ENCODE measurements at places on chromosomes 11 and 22.

- no peak for DNase-seq
Measured at GRCh38 chr11:46363031-46363407, 15.8 kb downstream of the DGKZ start.

DNA sequence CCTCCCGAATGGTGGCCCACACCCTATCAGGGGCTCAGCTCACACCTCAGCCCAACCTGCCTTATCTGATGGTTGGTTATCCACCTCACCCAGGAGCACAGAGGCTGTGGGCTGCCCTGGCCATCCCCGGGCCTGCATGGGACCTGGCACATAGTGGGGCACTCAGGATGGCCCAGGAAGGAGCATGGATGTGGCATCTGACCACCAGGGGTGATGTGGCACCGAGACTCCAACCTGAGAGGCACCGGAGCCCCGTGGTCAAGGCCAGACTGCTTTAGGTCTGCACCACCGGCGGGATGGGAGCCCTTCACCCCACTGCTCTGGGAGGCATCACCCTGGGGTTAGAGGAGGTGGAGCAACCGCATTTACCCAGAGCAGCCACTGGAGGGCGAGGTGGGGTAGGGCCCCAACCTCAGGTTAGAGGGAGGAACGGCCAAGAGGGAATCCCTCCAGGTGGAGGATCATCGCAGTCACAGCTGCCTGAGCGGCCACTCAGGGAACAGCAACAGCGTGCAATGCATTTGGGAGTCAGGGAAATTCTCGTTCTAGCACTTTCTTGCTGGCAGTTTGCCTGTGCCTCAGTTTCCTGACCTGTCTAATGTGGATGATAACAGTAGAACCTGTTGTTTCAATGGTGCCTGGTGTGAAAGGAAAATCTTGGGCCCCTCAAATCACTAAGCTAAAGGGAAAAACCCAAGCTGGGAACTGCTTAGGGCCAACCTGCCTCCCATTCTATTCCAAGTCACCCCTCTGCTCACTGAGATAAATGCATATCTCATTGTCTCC is 52.9 kb upstream of the CARS1 start:
- peak; percentile 18 for DNase-seq

GRCh38 chr11:75924966-75925784 is 110.2 kb downstream of the UVRAG start:
- DNase-seq, result no peak

DNA sequence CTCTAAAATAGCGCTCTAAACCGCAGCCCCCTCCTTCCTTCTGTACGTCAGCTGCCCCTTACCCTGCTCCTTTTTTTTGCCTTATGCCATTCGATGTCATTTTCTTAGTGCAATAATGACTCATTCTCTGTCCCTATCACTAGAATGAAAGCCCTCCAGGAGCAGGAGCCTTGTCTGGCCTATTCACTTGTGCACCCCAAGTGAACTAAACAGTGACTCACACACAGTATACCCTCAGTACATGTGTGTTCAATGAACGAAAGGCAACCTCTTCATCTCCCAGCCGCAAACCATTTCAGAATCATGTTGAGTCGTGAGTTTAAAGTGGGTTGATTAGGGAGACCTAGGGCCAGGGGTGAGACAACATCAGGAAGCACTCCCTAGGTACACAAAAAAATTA is 50.7 kb upstream of the SPATA19 start:
- no peak for DNase-seq

DNA sequence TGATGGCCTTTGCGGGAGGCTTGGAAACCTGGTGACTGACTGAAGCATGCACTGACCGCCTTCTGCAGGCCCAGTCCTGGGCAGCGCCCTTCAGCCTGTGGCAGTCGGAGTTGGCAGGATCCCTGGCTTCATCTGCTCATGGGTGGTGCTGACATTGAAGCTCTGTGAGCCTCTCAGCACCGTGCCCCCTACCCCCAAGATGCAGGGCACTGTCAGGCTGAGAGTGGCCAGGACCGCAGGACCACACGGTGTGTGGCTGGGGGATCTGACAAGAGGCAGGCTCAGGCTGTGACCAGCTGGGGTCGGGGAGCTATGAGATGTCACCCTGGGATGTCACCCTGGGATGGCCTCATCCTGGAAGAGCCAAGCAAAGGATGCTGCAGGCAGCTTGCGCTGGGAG is 32.7 kb downstream of the TBC1D22A start:
- DNase-seq, result no peak

DNA sequence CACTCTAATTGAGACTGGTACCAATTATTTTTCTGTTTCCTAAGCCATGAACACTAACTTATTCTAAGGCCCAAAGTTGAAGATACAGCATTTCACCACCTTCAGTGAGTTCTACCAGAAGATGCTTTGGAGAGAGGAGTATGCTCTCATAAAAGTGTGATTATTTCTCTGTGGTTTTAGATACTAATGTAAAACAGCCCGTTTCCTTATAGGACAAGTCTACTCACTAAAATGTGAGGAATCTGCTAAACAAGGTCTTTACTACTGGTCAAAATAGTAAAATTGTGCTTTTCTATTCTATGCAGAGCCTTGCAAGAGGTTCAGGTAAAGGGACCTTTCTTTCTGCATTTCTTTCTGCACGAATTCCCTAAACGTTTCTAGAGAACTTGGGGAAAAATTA is 2.4 kb downstream of the LGR4 start:
- DNase-seq, result no peak
